ENCODE measurements at places on chromosomes 7 and 10.

- no peak for DNase-seq
These were observed 23.2 kb upstream of the FGL2 start for GRCh38 chr7:77222819-77223218.

DNA sequence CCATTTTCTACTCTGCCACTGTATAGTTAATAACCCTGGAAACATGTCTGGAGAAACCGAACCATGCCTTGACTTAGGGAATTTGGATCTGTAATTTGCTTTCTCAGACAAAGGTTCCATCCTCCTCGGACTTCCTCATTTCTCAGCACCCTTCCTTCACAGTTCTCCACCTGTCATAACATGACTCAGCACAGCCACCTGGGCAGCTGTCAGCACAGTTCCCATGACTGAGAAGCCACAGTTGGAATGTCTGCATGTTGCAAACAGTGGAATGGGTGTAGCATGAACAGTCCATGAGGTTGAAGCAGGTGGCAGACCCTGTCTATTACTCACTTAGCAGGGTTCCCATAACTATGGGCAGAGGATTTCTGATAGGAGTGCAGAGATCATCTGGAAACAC lies 634 bp upstream of the OR9A4 start:
- no peak for DNase-seq

GRCh38 chr10:22986771-22987542 lies 59.1 kb downstream of the ARMC3 start:
- DNase-seq: no peak

DNA sequence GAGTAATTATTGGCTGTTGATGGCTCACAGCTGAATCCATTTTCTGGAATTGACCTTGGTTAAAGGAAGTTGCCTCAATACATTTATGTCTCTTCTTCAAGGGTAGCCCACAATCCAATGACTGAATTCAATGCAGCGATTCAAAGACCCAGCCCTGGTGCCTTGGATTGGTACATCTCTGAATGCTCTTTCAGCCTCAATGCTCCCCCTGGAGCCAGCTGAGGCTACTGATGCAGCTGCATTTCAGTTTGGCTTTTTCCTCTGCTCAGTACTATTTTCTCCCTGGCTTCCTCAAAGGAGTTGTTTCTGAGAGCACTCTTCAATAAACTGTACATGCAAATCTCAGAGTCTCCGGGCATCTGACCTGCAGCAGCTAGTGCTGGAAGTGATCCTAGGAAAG lies 633 bp upstream of the EBLN1 start:
- no peak for DNase-seq

GRCh38 chr7:4690953-4691856 lies 9.1 kb downstream of the FOXK1 start:
- no peak for DNase-seq

All from NCI-H2107 (cell line).